Panc1 (cell line): ENCODE measurements at places on chromosomes 12 and 14.

DNA sequence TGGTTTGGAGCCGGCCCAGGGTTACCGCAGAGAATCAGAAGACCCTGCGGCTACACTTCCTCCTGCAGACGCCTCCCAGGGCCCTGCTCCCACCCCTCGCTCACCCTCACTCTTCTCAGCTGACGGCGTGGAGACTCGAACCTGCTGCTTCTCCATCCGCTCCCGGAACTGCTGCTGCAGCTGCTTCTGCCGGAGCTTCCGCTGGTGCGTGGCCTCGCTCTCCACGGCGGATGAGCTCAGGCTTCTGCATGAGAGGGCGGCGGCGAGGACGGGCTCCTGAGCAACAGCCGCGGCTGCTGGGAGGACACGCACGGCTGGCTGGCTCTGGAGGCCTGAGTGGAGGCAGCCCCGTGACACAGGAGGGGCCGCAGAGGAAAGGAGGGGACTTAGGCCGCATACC is 33.3 kb downstream of the RAD52 start:
- DNase-seq, result no peak

DNA sequence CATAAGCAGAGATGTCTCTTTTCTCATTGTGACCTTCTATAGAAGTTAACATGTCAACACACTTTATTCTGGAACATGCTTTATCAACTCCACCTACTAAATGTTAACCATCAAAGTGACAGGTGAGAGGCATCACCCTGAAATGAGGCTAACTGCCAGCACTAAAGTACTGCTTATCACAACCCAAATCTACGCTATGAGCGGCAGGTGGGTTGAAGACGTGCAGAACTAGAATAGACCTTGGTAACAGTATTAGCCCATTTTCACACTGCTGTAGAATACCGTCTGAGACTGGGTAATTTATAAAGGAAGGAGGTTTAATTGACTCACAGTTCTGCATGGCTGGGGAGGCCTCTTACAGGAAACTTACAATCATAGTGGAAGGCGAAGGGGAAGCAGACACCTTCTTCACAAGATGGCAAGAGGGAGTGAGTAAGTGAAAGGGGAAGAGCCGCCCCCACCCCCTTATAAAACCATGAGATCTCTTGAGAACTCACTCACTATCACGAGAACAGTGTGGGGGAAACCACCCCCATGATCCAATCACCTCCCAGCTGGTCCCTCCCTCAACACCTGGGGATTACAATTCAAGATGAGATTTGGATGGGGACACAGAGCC is 359.0 kb downstream of the SEC23A start:
- no peak for DNase-seq

DNA sequence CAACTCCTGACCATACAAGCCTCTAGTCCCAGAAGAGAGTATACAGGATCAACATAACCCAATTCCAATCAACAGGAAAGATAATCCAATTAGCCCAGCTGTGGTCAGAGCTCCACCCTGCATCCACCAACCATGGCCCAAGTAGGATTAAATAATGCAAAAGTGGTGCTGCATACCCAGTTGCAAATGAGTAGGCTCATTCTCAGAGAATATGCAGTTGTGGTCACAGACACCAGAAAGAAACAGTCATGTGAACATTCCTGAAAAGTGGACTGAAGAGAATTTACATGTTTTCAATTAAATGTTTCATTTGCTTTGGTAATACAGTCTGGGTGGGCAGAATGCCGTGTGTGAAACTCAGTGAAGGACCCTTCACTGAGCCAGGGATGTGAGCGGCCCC is 167.2 kb upstream of the BMP4 start:
- no peak for DNase-seq

GRCh38 chr12:56629459-56630179 is 507 bp downstream of the BAZ2A start:
- no peak for DNase-seq

GRCh38 chr14:44962334-44963043 is 499 bp downstream of the TOGARAM1 start:
- no peak for DNase-seq

- peak; percentile 18 for DNase-seq
Observed at GRCh38 chr14:66403183-66403582, 83.0 kb upstream of the CCDC196 start.

- DNase-seq, result peak; percentile 15
Observed at GRCh38 chr12:21169878-21170472, 39.0 kb downstream of the SLCO1B1 start.

- DNase-seq, result no peak
Observed at GRCh38 chr14:31291210-31291609, 83.6 kb upstream of the HECTD1 start.

DNA sequence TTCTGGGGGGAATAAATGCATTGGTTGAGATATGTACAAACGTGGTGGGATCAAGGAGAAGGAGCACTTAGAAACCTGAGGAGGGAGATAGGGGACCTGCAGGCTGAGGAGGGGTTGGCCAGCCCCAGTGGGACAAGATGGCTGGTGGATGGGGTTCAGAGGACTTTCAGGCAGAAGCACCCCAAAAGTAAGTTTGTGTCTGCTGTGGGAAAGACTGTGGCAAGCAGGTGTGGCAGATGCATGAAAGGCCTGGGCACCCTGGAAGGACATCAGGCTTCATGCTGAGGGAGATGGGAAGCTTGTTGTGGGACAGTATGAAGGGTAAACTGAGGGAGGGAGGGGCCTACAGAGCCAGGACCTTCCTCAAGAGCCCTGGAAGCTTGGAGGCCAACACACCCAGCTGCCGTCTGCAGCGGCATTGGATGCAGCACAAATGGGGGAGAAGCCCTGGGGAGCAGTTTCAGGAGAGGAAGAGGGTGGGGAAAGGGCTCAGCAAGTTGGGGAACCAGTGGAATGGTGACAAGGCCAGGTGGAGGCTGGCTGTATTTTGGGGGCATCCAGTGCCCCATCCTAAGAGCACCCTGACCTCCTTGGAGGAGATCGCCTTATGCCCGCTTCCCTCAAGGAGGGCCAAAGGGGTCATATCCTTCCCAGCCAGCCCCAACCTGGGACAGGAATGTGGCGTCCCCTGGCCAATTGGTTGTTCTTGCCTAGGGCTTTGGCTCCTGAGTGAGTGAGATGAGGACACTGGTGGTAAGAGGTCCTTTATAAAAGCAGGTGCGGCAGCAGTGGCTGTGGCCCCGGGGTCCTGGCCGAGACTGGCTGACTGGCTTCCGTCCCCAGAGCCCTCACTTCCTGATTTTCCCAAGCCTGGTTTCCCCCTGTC is 20.7 kb downstream of the NFKBIA start:
- DNase-seq, result no peak

GRCh38 chr12:69661386-69661785 is 37.7 kb downstream of the BEST3 start:
- DNase-seq, result no peak

DNA sequence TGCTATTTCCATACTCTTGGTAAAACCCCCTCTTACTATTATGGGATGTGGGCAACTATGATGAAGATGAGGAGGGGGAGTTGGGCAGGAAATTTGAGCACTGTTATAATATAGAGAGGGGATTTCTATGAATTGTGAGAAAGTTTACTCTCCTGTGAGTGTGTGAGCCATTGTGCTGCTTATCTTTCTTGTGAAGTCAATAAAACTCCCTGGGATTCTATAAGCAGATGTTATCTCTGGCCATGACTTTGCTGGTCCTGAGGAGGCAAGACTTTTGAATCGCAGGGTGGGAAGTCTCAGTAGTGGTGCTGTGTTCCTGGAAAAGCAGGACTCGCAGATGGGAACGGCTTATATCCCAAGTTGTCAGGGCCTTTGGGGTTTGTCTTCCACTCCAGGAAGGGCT is 62.2 kb downstream of the EMP1 start:
- DNase-seq, result no peak

DNA sequence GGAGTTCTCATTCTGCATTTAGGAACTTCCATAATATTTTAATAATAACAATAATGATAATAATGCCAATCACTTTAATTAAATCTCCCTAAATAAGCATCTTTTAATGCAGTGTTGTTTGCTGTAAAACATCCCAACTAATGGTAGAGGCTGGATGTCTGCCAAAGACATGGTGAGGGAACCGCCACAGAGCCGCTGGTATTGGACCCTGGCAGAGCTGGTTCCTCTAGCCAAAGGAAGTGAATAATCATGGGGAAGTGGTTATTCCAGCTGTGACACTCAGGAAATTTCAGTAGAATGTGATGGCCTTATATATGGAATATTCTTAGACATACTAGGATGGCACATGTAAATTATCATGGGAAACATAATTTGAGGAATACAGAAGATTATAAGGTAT is 483.3 kb downstream of the ZFP36L1 start:
- no peak for DNase-seq

- DNase-seq, result no peak
Observed at GRCh38 chr12:10247436-10248058, 34.9 kb downstream of the GABARAPL1 start.

GRCh38 chr12:92133795-92134637 is 11.6 kb downstream of the BTG1 start:
- DNase-seq, result no peak

DNA sequence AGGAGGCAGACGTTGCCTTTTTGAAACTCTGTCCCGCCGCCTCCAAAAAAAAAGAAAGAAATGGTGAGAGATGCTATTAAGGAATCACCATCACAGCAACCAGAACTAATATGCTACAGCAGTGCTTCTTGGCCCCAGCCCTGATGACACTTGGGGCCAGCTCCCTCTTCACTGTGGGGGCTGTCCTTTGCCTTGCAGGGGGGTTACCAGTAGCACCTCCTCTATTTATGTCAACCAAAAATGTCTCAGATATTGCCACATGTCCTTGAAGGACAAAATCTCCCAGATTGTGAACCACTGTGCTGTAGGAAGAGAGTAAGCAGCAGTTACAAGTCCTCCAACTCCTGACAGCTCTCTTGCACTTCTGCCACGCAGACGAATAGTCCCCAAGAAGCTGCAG is 76.4 kb downstream of the LRRC74A start:
- DNase-seq, result no peak

- no peak for DNase-seq
Observed at GRCh38 chr12:125061229-125061628, 4.0 kb upstream of the AACS start.

- DNase-seq, result no peak
Observed at GRCh38 chr12:92879698-92880322, 49.3 kb downstream of the EEA1 start.

- DNase-seq, result no peak
Observed at GRCh38 chr14:77710364-77710763, 2.5 kb downstream of the SLIRP start.

DNA sequence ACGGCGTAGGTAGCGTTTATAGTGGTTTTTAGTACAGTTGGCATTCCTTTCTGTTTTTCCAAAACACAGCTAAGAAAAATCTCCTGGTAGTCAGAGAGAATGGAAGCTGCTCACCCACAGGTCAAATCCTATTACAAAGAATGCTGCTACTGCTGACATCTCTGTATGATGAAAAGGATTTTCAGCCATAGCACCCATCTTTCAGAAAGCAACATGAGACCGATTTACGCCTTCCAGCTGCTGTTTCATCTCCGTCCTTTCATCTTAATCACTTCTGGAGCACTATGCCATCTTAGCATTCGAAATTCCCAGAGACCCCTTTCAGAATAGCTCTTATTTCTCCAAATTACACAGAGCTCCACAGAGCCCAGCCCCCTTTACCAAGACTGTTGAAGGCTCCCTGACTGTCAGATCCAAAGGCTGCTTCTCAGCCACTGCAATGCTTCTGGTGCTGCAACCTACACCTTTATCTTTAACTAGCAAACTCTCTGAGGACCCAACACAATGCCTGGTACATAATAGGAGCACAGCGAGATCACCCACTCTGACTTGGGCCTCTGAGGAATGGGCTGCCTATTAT is 211.8 kb downstream of the NEDD1 start:
- no peak for DNase-seq

GRCh38 chr14:87131879-87132278 is 861.1 kb downstream of the GALC start:
- no peak for DNase-seq

GRCh38 chr14:71119075-71119474 is 211.8 kb downstream of the PCNX1 start:
- no peak for DNase-seq

DNA sequence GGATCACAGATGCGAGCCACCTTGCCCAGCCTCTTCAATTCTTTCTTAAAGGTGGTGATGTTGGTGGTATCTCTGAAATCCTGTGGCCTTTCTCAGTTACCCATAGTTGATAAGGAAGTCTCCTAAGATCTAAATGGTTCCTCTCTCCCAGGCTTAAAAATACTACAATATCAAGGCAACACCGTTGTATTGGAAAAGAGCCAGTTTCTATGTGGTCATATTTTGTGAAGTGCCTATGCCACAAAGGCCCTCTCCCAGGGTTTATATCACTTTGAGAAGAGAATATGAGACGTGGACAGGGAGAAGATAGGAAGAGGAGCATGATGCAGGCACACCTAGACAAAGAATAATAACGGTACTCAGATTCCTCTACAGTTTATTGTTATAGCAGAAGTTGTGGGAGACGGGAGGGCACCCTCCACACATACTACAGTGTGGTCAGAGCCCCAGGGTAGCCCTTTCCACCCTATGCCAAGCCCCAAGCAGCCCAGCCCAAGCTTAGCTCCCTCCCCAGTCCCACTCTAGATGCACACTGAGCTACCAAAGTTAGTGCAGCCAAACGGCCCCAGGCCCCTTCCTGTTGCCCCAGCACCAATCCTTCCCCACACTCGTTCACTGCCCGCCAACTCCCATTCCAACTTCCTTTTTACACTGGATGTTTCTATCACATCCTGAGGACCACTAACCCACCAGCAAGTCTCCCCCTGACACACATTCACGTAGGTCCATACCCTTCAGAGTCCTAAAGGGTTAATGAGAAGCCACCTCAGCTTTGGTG is 8.3 kb downstream of the NDRG2 start:
- DNase-seq, result no peak

DNA sequence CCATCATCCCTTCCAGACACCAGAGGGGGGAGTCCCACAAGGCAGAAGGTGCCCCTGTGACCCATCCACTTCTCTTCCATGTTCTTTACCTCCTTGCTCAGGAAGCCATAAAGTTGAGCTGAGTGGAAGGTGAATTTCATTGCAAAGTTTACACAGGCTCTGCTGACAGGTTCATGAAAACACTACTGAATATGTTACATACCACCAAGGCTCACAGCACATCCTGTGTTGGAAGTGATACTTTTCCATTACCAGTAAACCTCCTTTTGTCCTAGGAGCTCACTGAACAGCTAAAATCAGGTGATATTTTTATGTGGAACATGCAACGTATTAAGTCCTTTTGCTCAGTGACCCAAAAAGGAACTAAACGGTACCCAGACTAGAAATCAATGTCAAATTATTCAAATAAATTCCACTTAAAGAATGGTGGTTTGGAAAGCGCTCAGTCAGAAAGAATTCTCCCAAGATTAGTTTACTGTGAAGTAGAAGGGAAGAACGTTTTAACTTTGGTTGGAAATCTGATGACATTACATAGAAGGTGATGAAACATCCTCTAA is 196.2 kb upstream of the NUDT4 start:
- no peak for DNase-seq

DNA sequence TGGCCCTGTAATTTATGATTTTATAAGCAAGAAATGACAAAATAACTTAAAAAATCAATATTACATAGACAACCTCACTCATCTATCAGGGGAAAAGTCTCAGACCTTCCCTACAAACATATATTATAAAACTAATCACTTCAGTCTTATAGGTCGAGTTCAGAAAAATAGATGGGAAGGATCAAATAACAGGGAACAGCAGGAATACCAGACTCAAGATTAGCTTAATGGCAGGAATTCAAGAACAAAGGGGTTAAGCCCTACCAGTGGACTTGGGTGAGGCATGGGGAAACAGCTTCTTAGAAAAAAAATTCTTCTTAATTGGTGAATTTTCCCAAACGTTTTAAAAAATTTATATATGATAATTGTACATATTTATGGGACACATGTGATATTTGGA is 51.6 kb upstream of the CRY1 start:
- no peak for DNase-seq

- no peak for DNase-seq
Observed at GRCh38 chr12:97408363-97408762, 54.2 kb upstream of the RMST start.

- DNase-seq, result no peak
Observed at GRCh38 chr12:54201001-54201794, 12.4 kb upstream of the SMUG1 start.
